ENCODE measurements at places on chromosomes 4 and X.

GRCh38 chrX:142671036-142671435, 354.7 kb upstream of the SPANXN4 start:
- ATAC-seq, result no peak

GRCh38 chrX:138871739-138872138, 160.2 kb upstream of the FGF13 start:
- no peak for ATAC-seq

DNA sequence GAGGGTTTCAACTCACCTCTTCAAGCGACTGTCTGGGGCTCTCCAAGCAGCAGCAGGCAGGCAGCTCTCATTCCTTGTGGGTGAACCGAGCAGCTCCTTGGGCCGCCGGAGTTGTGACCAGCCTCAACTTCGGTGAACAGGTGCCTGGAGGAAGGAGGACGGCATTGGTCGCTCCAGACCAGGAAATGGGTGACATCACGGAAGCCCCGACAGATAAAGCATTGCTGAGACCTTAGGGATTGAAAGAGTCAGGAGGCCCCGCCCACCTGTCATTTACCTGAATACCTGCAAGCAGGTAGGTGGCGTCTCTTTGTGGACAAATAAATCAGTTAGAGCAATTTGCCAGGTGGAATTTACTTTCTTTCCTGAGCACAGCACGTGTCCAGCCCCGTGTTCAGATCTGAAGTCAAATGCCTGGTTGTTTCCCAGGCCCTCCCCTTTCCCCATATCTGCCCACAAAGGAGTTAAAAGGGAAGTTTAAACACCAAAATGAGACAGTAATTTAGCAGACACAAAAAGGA, at the start of gene LNX1:
TSS of gene LNX1 (minus strand) at position 115 of the 521 bp plus-strand sequence. CDS start 17,484 bp downstream, outside the sequence.
- ATAC-seq, result no peak

GRCh38 chr4:184649971-184650855, 675 bp downstream of the PRIMPOL start:
- ATAC-seq, result no peak

GRCh38 chr4:110275871-110276270, 77.5 kb upstream of the ELOVL6 start:
- ATAC-seq, result no peak

GRCh38 chrX:15853586-15854079, 980 bp downstream of the AP1S2 start:
- no peak for ATAC-seq
